Heart right ventricle (tissue), 16 donors: ENCODE measurements at places on chromosomes 2 and 18. TPM values are rescaled to one million over a fixed set of nuclear protein-coding genes. Genes with fewer than 3 reads are reported as not detected.

DNA sequence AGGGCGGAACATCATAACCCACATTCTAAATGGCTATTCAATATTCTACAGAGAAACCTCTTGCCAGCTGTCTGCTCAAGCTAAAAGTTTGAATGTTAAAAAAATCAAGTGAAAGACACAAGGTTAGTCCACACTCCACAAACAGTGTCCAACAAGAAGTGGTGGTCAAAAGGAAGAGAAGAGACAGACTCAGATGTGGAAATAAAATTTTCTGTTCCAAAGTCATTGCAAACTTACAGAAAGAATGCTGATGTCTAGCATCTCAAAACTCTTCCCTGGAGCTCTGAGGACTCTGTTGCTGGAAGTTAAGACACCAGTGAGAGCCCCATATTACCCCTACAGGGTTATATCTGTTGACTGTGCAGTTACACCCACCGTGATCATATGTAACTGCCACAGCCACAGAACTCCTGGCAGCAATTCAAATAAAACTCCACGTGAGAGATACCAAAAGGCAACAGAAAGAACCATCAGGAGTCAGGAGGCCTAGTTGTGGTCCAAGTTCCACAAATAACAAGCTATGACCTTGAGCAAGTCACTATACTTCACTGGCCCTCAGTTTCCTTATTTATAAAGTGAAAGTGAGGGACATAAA is 60.9 kb downstream of the AAK1 start:
- peaks cover 42% of the 10 kb centered on the region for H3K4me1 ChIP-seq
- peak overlapping the region; percentile 77 for H3K27ac ChIP-seq
- no peaks in the 10 kb centered on the region for H3K27me3 ChIP-seq

GRCh38 chr18:32742579-32742978 is 30.2 kb downstream of the KLHL14 start:
- no peaks in the 10 kb centered on the region for H3K4me1 ChIP-seq
- no peak for DNase-seq
- H3K27ac ChIP-seq = no peak overlapping the region
- H3K27me3 ChIP-seq = no peaks in the 10 kb centered on the region

- DNase-seq = no peak
- H3K27me3 ChIP-seq = no peaks in the 10 kb centered on the region
- no peaks in the 10 kb centered on the region for H3K36me3 ChIP-seq
- H3K4me3 ChIP-seq = no peak overlapping the region
Measured at GRCh38 chr2:168730344-168730743, 72.1 kb upstream of the NOSTRIN start.

GRCh38 chr18:79483971-79484491 is 88.3 kb downstream of the NFATC1 start:
- H3K4me1 ChIP-seq = no peaks in the 10 kb centered on the region
- H3K27ac ChIP-seq = no peak overlapping the region
- H3K4me3 ChIP-seq = no peak overlapping the region
- peaks cover 14% of the 10 kb centered on the region for H3K36me3 ChIP-seq

DNA sequence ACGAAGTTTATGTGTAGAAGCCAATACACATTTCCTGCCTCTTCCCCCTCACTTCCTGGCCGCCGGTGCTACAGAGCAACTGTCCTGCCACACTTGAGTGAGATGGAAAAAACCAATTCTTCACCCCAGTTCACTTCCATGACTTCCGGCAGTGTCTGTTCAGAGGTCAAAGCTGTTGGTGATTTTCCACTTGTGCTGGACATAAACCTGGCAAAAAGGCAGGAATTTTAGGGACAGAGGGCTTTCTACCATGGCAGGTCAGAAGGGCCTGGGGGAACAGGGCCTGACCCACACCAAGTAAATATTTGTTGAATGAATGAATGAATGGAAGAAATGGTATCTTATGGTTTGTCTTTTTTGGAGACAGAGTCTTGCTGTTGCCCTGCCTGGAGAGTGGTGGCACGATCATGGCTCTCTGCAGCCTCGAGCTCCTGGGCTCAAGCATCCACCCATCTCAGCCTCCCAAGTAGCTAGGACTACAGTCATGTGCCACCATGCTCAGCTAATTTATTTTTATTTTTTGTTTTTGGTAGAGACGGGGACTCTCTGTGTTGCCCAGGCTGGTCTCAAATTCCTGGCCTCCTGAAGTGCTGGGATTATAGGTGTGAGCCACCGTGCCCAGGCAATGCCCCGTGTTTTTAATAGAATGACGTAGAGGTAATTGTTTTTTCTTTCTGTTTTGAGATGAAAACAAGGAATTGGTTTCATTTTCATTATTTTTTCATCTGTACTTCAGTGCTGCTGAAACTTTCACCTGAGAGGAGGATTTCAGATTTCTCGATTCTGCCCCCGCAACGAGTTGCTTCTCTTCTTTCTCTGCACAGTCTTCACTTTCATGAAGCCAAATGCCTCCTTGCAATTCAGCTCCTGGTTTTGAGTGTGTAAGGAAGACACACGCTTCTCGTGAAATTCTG is 48.0 kb upstream of the LPIN2 start:
- H3K27me3 ChIP-seq = no peaks in the 10 kb centered on the region
- no peaks in the 10 kb centered on the region for H3K36me3 ChIP-seq
- no peaks in the 10 kb centered on the region for H3K4me1 ChIP-seq
- no peak overlapping the region for H3K27ac ChIP-seq
- DNase-seq = no peak
- no peak overlapping the region for H3K4me3 ChIP-seq

DNA sequence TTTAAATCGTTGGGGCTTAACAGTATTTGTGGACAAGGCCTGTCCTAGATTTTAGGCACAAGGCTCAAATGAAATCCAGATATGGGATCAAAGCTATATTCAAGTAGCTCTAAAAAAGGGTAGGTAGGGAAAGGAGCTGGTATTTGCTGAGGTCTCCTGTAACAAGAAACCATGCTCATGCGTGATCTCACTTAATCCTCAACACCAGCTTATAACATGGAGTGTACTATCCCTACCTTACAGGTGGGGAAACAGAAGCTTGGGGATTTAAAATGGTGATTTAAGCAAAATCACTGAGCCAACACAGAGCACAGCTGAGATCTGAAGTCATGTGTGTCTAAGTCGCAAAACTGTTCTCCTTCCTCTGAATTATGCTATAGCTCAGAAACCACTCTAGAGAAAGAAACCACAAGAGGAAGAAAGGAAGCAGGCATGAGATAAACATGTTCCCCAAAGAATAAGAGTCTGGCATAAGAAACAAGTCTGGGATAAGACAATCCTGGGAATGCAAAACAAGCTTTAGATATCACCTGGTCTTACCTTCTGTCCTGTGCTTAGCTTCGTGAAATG is 43.1 kb downstream of the CYRIA start:
- no peak overlapping the region for H3K4me3 ChIP-seq
- peaks cover 37% of the 10 kb centered on the region for H3K4me1 ChIP-seq
- H3K27ac ChIP-seq = no peak overlapping the region
- no peaks in the 10 kb centered on the region for H3K27me3 ChIP-seq
- DNase-seq = no peak

Gene AFTPH
- 12.7 TPM for total RNA-seq

- no peaks in the 10 kb centered on the region for H3K4me1 ChIP-seq
- H3K36me3 ChIP-seq = no peaks in the 10 kb centered on the region
- H3K27ac ChIP-seq = no peak overlapping the region
- no peak overlapping the region for H3K4me3 ChIP-seq
Measured at GRCh38 chr2:75389271-75389670, 171.5 kb downstream of the EVA1A start.

DNA sequence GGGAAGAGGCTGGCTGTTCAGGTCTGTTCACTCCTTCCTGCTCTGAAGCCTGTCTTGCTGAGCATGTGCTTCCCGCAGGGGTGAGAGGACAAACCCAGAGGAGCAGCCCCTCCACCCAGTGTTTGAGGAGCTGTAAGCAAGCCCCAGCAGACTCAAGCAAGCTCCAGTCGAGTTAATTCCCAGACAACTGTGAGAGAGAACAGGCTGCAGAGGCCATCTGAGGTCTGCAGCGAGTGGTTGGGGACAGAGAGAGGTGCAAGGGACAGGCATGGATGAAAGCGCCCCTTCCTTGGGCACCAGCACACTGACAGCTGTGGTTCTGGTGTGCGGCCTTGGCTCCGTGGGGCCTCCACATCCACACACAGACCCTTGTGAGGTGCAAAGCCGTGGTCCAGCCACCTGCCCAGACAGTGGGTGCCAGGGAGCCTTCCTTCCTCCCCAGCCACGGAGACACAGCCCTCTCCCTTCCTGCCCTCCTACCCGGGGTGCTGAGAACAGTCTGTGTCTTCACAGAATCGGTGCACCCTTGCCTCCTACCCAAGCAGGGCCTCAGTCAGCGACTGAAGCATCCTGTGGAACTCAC is 36.2 kb downstream of the MAL start:
- H3K4me1 ChIP-seq = no peaks in the 10 kb centered on the region
- no peak for DNase-seq
- H3K36me3 ChIP-seq = no peaks in the 10 kb centered on the region
- no peak overlapping the region for H3K27ac ChIP-seq
- H3K27me3 ChIP-seq = peaks cover 59% of the 10 kb centered on the region
- no peak overlapping the region for H3K4me3 ChIP-seq

DNA sequence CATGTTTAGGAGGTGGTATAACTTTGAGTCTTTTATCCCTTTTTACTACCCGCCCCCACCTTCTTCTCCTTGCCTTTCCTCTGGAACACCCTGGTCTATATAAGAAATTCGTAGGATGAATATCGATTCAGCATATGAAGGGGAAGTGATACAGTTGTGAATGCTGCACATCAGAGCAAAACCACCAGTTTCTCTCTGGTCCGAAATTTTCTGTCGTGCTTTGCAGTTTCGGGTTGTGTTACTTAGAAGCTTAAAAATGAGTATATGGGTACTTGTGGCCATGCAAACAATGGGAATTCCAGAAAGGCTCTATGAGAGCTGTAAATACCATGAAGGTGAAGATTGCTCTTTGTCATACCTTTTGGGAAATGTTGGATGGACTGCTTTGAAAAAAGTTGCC is 60.6 kb downstream of the DAW1 start:
- no peaks in the 10 kb centered on the region for H3K4me1 ChIP-seq
- no peak for DNase-seq
- H3K36me3 ChIP-seq = no peaks in the 10 kb centered on the region
- no peak overlapping the region for H3K27ac ChIP-seq
- H3K4me3 ChIP-seq = no peak overlapping the region

- H3K27me3 ChIP-seq = no peaks in the 10 kb centered on the region
- no peak overlapping the region for H3K4me3 ChIP-seq
- H3K4me1 ChIP-seq = peaks cover 6% of the 10 kb centered on the region
- no peaks in the 10 kb centered on the region for H3K36me3 ChIP-seq
Measured at GRCh38 chr2:160651416-160652200, 158.0 kb upstream of the RBMS1 start.

Gene MRPL44
- 37.1 TPM for total RNA-seq

DNA sequence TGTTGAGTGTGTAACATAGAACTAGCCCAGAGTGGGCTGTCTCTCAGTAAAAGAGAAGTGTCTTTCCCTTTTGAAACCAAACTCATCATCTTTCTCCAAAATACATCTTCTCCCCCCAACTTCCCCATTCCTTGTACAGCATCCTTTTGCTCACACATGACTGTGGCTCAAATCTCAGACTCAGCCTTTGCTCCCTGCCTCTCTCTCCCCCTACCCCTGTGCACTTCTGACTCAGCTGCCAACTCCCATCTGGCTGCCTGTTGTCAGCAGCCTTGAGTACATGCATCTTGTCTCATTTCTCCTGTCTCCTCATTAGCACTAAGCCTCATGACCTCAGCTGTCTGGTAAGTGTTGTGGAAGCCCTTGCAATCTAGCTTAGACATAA is 18.1 kb upstream of the MGAT4A start:
- H3K36me3 ChIP-seq = no peaks in the 10 kb centered on the region
- peaks cover under 1% of the 10 kb centered on the region for H3K4me1 ChIP-seq
- no peak overlapping the region for H3K27ac ChIP-seq
- H3K4me3 ChIP-seq = no peak overlapping the region
- DNase-seq = no peak
- no peaks in the 10 kb centered on the region for H3K27me3 ChIP-seq

GRCh38 chr2:130834931-130835765 is 1.6 kb upstream of the ARHGEF4 start:
- no peaks in the 10 kb centered on the region for H3K4me1 ChIP-seq
- DNase-seq = no peak
- H3K4me3 ChIP-seq = no peak overlapping the region
- H3K27ac ChIP-seq = no peak overlapping the region
- peaks cover 41% of the 10 kb centered on the region for H3K27me3 ChIP-seq
- no peaks in the 10 kb centered on the region for H3K36me3 ChIP-seq

DNA sequence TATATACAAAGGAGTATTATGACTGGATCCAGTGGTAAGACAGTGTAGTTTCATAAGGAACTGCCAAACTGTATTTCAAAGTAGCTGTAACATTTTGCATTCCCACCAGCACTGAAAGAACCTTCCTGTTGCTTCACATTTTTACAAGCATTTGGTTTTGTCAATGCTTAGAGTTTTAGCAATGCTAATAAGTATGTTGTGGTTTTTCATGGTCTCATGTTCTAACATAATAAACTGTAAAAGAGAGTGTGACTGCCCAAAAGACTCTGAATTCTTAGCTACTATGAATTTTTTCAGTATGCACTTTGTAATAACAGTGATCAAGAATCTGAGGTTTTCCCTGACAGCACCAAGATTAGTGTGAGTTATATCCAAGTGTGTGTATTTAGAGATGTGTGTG is 604.2 kb downstream of the XIRP2 start:
- no peak for DNase-seq
- H3K4me1 ChIP-seq = no peaks in the 10 kb centered on the region
- no peaks in the 10 kb centered on the region for H3K27me3 ChIP-seq
- no peaks in the 10 kb centered on the region for H3K36me3 ChIP-seq
- no peak overlapping the region for H3K4me3 ChIP-seq
- no peak overlapping the region for H3K27ac ChIP-seq

Gene GPR75
- 0.98 TPM for total RNA-seq

GRCh38 chr2:80469428-80469827 is 164.9 kb upstream of the LRRTM1 start:
- no peak overlapping the region for H3K27ac ChIP-seq
- H3K4me3 ChIP-seq = no peak overlapping the region
- DNase-seq = no peak
- H3K36me3 ChIP-seq = no peaks in the 10 kb centered on the region
- H3K4me1 ChIP-seq = no peaks in the 10 kb centered on the region

Gene AMER3
- not detected for total RNA-seq

Gene HNMT
- 7.2 TPM for total RNA-seq

- H3K4me1 ChIP-seq = peaks cover 27% of the 10 kb centered on the region
- H3K27ac ChIP-seq = peak overlapping the region; percentile 70
- no peaks in the 10 kb centered on the region for H3K36me3 ChIP-seq
Measured at GRCh38 chr2:46187112-46187618, 110.0 kb upstream of the EPAS1 start.

- no peak for DNase-seq
- peak overlapping the region; percentile 30 for H3K27ac ChIP-seq
Measured at GRCh38 chr2:33482518-33482917, 6.1 kb downstream of the RASGRP3 start.

Gene LRRC30
- total RNA-seq = not detected

DNA sequence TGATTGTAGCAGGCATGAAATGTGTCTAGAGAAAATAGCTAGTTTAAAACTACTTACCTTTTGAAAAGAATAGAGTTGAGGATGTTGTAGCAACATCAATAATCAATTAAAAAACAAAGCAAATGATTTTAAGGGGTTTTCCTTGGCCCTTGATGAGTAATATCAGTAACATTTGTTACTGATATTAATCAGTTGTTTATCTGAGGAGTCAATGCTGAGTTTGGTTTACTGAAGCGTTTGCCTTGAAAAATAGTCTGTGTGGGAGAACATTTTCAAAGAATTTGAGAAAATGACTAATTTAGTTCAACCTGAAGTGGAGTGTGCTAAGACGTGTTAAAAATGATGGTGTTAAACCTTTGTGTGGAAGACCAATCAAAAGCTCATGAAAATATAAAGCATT is 9.3 kb downstream of the PTH2R start:
- H3K27me3 ChIP-seq = no peaks in the 10 kb centered on the region
- no peaks in the 10 kb centered on the region for H3K36me3 ChIP-seq
- DNase-seq = no peak
- H3K4me3 ChIP-seq = no peak overlapping the region
- H3K4me1 ChIP-seq = no peaks in the 10 kb centered on the region

Gene PARD3B
- 9.1 TPM for total RNA-seq
